ENCODE measurements at places on chromosomes 3 and 15.

DNA sequence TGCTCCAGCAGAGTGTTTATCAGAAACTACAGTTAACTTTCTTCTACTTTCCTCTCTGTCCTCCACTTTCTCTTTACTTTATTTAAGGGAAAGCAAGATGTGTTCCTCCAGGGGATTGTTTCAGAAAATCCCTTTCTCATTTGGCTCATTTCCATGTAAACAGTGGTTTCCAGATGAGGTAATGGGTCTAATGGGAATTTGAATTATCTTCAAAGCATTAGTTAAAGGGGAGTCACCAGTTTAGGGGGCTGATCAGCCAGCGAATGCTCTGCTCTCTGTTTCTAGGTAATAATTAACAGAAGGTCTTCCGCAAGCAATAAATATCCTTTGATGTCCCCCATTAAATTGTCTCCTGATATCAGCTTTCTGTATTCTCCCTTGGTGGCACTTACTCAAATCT is 30.4 kb upstream of the ZNF639 start:
- DNase-seq, result no peak

DNA sequence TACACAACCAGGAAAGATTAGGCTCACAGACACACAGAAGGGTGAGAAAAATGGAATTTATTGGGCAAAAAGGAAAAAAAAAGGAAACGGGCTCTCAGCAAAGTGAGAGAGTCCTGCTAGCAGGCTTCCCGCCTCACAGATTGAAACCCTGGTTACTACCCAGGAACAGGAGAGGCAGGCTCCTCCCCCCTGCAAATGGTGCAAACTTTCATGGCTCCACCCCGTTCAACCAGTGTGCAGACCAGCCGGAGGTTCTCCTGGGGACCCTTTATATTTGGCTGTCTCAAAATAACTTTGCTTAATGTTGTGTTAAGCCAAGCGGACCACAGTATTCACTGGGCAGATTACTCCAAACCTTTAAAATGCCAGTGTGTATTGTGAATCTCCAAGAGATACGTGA is 40.3 kb downstream of the IL1RAP start:
- no peak for DNase-seq

- no peak for DNase-seq
Measured at GRCh38 chr15:92656089-92656488, 514 bp upstream of the FAM174B start.

DNA sequence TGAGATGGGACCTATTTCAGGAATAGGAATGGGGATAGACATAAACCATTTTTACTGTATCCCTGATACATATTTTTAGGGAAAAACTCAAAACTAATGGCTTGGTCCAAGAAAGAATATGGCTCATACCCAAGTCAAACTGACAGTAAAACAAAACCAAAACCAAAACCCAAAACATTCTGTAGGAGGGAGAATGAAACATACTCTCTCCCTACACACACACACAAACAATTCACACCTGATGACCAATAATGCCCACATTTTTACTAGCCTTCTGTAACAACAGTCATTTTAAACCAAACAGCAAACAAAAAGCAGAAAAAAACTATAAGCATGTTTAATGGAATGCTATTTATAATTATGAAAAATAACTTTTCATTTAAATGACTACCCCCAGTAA is 74.9 kb downstream of the NBEAL2 start:
- no peak for DNase-seq

DNA sequence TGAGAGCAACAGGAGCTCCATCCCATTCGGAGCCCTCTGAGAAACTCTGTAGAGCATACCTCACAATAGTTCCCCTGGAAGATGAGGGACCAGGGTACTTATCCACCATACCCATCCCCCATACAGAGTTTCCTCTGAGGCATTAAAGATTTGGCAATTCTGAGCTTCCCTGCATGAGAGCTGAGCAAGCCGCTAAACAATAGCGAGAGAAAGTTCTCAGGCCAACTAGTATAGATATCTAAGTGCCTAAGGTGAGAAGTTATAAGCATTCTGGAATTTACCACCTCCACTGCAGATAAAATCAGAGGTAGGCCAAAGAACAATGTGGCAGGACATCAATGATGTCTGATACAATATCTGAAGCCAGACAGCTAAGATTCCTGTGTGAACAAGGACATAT is 129.1 kb upstream of the MBNL1 start:
- no peak for DNase-seq

GRCh38 chr15:40829115-40829514 is 607 bp upstream of the PPP1R14D start:
- no peak for DNase-seq

- no peak for DNase-seq
Measured at GRCh38 chr15:98513428-98513986, 134.8 kb upstream of the IGF1R start.

DNA sequence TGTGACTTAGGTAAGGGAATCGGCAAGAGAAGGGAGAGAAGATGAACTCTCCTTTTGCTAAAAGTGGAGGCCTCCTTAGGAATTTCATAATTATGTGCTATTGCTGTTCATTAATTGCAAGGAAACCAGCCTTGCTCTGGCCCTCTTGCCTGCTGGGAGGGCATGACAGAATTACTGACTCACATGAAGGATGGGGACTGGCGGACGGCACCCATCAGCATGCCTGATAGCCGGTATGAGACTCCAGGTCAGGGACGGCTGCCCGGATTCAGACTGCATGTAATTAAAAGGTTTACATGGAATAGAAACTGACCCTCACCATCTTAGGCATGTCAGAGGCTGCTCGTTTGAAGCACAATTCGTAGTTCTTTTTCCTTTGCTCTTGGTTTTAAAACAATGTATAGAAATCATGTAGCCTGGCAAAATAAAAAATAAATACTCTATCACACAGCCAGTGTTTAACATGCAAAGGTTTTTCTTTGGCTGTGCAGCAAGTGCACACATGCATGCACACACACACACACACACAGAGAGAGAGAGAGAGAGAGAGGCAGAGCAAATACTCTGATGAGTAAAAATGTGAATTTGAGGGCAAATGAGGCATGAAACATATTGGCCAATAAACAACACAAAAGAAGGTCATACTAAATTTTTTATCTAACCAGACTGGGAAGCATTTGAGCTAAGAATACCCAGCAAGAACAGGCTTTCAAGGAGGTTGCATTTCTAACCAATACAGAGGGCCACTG is 82.7 kb downstream of the FOXB1 start:
- no peak for DNase-seq

GRCh38 chr15:38559636-38560307 is 4.8 kb downstream of the RASGRP1 start:
- DNase-seq, result no peak

DNA sequence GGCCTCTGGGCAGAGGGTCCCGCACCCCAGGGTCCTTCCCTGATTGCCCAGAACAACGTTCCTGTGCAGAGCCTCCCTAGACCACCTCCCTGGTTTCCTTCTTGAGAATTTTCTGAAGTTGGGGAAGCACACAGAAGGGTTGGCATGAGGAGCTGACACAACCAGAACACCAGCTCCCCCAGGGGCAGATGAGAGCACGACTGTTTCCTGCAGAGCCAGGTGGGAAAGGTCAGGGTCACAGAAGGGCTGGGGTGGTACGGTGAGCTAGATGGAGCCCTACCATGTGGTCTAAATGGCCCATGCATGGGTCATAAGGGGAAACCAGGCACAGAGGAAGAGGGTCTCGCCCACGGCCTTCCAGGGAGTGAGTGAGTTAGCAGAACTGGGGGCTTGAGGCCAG is 10.4 kb downstream of the PPCDC start:
- no peak for DNase-seq

Measured in stimulated activated CD8-positive, alpha-beta memory T cell treated with anti-CD3 and anti-CD28 coated beads, Interleukin-7, amount 100 ng/mL, for 1 hour (primary cell).